CD14-positive monocyte (primary cell): ENCODE measurements at places on chromosomes 4 and X. TPM values are rescaled to one million over a fixed set of nuclear protein-coding genes. Genes with fewer than 3 reads are reported as not detected.

- DNase-seq = peak; percentile 28
- H3K4me3 ChIP-seq = no peak overlapping the region
- no peaks in the 10 kb centered on the region for H3K27me3 ChIP-seq
Measured at GRCh38 chrX:119784747-119785446, 6.5 kb downstream of the RPL39 start.

GRCh38 chrX:126165721-126166461, at the start of gene DCAF12L2:
Gene DCAF12L2 (minus strand): TSS chrX:126166289. CDS start chrX:126165924, 365 bp downstream.
- H3K27me3 ChIP-seq = no peaks in the 10 kb centered on the region
- no peaks in the 10 kb centered on the region for H3K4me1 ChIP-seq
- H3K27ac ChIP-seq = no peak within 1 kb of the TSS
- no peaks in the 10 kb centered on the region for H3K36me3 ChIP-seq

GRCh38 chr4:108080747-108081146, 88.0 kb downstream of the LEF1 start:
- no peak for DNase-seq
- no peaks in the 10 kb centered on the region for H3K36me3 ChIP-seq
- H3K27ac ChIP-seq = no peak overlapping the region

GRCh38 chr4:48681856-48682255, 98.2 kb downstream of the FRYL start:
- no peak overlapping the region for H3K4me3 ChIP-seq
- H3K27me3 ChIP-seq = no peaks in the 10 kb centered on the region
- no peak overlapping the region for H3K27ac ChIP-seq
- DNase-seq = no peak

DNA sequence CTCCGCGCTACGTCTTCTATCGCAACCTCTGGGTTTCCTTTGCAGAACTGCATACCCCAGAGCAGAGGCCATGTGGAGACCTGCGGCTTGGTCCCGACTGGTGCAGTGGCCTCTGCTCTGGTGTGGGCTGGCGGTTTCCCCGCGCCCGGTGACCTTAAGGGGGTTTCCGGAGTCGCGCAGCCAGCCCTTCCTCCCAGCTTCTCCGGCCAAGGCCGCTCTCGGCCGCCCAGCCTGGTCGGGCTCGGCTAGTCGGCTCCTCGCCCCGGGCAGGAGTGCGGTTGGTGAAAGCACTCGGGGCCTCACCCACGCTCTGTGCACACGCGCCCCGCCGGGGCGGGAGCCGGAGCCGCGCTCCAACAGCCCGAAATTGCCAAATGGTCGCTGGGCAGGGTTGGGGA, 84.9 kb downstream of the BCOR start:
- DNase-seq = peak; percentile 57
- no peaks in the 10 kb centered on the region for H3K36me3 ChIP-seq
- H3K27me3 ChIP-seq = peaks cover 25% of the 10 kb centered on the region
- H3K4me1 ChIP-seq = peaks cover 60% of the 10 kb centered on the region
- peak overlapping the region; percentile 64 for H3K4me3 ChIP-seq
- H3K27ac ChIP-seq = no peak overlapping the region

- H3K4me3 ChIP-seq = no peak overlapping the region
- no peaks in the 10 kb centered on the region for H3K27me3 ChIP-seq
- H3K36me3 ChIP-seq = no peaks in the 10 kb centered on the region
- H3K27ac ChIP-seq = no peak overlapping the region
- DNase-seq = no peak
Measured at GRCh38 chr4:81930506-81931238, 443.1 kb downstream of the HNRNPD start.

DNA sequence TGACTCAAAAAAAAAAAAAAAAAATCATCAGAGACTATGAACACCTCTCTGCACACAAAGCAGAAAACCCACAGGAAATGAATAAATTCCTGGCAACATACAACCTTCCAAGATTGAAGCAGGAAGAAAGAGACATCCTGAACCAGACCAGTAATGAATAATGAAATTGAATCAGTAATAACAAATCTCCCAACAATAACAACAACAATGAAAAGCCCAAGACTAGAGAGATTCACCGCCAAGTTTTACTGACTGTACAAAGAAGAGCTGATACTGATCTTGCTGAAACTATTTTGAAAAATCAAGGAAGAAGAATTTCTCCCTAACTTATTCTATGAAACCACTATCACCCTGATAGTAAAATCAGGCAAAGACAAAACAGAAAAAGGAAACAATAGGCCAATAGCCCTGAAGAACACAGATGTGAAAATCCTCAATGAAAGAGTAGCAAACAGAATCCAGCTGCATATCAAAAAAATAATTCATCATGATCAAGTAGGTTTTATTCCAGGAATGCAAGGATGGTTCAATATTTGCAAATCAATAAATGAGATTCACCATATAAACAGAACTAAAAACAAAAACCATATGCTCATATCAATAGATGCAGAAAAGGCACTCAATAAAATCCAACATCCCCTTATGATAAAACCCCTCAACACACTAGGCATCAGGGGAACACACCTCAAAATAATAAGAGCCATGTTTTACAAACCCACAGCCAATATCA, 31.0 kb upstream of the PLK4 start:
- DNase-seq = no peak
- no peaks in the 10 kb centered on the region for H3K4me1 ChIP-seq
- no peaks in the 10 kb centered on the region for H3K27me3 ChIP-seq
- H3K27ac ChIP-seq = no peak overlapping the region

DNA sequence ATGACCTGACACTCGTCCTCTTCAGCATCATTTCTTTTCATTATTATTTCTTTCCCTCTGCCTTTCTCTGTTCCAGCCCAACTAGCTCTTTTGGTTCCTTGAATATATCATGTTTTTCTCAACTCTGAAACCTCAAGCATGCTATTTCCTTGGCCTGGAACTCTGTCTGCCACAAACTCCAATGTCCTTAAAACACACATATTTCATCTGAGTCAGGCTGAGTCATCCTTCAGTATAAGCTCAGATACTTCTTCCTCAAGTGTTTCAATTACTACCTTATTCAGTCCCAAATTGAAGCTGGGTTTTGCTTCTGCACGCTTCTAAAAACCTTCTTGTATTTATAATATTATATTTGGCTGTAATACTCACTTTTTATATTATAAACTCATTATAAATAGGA, 424.2 kb downstream of the PDGFC start:
- H3K27ac ChIP-seq = no peak overlapping the region
- no peaks in the 10 kb centered on the region for H3K36me3 ChIP-seq
- no peak overlapping the region for H3K4me3 ChIP-seq
- no peaks in the 10 kb centered on the region for H3K27me3 ChIP-seq

DNA sequence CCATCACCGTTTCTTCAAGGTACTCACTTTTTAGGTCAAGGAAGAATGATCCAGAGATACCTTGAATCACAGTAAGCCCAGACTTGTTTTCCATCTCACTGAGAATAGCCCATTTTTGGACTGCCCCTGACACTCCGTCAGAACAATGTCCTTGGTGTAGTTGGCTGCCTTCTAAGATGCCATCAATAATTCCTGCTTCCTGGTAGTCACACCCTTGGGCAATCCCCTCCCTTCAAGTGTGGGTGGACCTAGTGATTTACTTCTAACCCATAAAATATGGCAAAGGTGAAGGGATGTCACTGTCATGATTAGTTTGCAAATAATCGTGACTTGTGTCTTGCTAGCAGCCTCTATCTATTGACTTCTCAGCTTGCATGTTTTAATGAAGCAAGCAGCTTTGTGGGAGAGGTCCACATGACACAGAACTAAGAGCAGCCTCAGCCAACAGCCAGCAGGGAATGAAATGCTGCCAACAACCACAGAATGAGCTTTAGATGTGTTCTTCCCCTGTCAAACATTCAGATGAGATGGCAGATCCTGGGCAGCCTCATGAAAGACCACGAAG, 20.0 kb upstream of the KLHL34 start:
- no peak overlapping the region for H3K4me3 ChIP-seq
- H3K4me1 ChIP-seq = no peaks in the 10 kb centered on the region
- DNase-seq = no peak
- H3K27ac ChIP-seq = no peak overlapping the region
- H3K36me3 ChIP-seq = no peaks in the 10 kb centered on the region
- no peaks in the 10 kb centered on the region for H3K27me3 ChIP-seq

- H3K27ac ChIP-seq = no peak overlapping the region
- DNase-seq = peak; percentile 8
- no peaks in the 10 kb centered on the region for H3K27me3 ChIP-seq
- H3K4me1 ChIP-seq = peaks cover 14% of the 10 kb centered on the region
- peak overlapping the region; percentile 42 for H3K4me3 ChIP-seq
Measured at GRCh38 chrX:153583433-153583832, 15.5 kb downstream of the CCNQ start.

- H3K4me3 ChIP-seq = no peak overlapping the region
- H3K4me1 ChIP-seq = peaks cover 53% of the 10 kb centered on the region
- no peak for DNase-seq
- H3K36me3 ChIP-seq = no peaks in the 10 kb centered on the region
Measured at GRCh38 chrX:40582811-40583210, 2.0 kb downstream of the ATP6AP2 start.

- H3K4me1 ChIP-seq = peaks cover 6% of the 10 kb centered on the region
- no peak overlapping the region for H3K4me3 ChIP-seq
- DNase-seq = no peak
- no peak overlapping the region for H3K27ac ChIP-seq
Measured at GRCh38 chrX:152895724-152896420, 2.0 kb upstream of the ZNF185 start.

- no peaks in the 10 kb centered on the region for H3K27me3 ChIP-seq
- no peak overlapping the region for H3K27ac ChIP-seq
- DNase-seq = no peak
- H3K36me3 ChIP-seq = no peaks in the 10 kb centered on the region
- no peak overlapping the region for H3K4me3 ChIP-seq
Measured at GRCh38 chr4:134567461-134567860, 365.9 kb upstream of the PABPC4L start.

- peaks cover 28% of the 10 kb centered on the region for H3K4me1 ChIP-seq
- no peak overlapping the region for H3K27ac ChIP-seq
- H3K36me3 ChIP-seq = no peaks in the 10 kb centered on the region
- peaks cover 71% of the 10 kb centered on the region for H3K27me3 ChIP-seq
Measured at GRCh38 chr4:24473309-24473721, 111.0 kb downstream of the DHX15 start.

GRCh38 chr4:77354550-77354949, 197.5 kb downstream of the CCNG2 start:
- H3K4me3 ChIP-seq = no peak overlapping the region
- no peak overlapping the region for H3K27ac ChIP-seq
- no peaks in the 10 kb centered on the region for H3K36me3 ChIP-seq
- H3K4me1 ChIP-seq = no peaks in the 10 kb centered on the region
- no peaks in the 10 kb centered on the region for H3K27me3 ChIP-seq

DNA sequence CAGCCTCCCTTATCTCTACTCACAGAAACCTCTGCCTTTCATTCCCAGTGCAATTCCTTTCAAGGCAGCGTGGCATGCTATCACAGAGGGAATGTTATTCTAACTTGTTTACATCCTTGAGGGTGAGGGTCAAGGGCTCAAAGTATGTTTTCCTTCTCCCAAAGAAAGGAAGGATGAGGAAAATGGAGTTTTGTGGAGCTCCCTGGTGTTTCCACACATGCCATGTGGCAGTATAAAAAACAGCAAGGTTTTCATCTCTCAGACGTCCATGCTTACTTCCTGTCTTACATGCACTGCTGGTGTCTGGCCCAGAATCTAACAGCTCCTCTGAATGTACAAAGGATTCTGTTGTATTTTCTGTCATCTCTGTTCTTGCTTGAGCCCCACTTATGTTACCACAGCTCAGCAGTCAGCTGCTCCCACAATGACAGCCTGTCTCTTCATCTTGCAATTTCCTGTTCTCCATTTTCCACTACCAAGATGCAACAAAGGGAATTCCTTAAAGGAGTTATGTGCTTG, 128.0 kb downstream of the SNCA start:
- H3K36me3 ChIP-seq = no peaks in the 10 kb centered on the region
- peak; percentile 8 for DNase-seq
- no peak overlapping the region for H3K4me3 ChIP-seq
- no peaks in the 10 kb centered on the region for H3K4me1 ChIP-seq
- H3K27me3 ChIP-seq = no peaks in the 10 kb centered on the region

DNA sequence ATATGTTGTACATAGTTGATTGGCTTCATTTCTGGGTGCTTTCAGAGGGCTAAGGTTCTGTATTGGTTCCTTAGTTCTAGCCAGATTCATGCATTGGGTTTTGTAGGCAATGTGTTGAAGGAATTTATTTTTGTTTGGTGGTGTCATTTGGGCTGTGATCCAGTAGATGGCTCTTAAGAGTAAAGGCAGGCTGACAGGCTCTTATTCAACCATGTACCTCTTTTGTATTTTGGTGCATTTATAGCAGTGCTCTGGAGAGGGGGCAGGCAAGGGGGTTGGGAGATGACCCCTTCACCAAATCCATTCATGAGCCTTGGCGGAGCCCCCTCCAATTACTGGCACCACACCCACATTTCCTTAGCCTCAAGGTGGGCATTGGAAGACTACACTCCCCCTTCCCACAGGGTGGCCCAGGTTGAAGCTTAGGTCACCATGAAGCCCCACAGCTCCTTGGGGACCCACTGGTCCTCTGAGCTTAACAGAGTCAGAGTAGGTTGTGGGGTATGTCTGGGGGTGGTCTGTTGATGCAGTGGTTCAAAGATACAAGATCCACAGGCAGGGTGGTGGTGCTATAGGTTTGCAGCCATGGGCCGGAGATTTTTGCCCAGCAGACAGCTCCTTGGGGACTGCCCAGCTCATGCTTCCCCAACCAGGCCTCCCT, 143.0 kb upstream of the GNPDA2 start:
- no peak overlapping the region for H3K27ac ChIP-seq
- no peak overlapping the region for H3K4me3 ChIP-seq
- no peak for DNase-seq

GRCh38 chrX:120556251-120556650, 4.5 kb downstream of the CUL4B start:
- H3K4me1 ChIP-seq = peaks cover 10% of the 10 kb centered on the region
- H3K36me3 ChIP-seq = peaks cover 45% of the 10 kb centered on the region
- H3K4me3 ChIP-seq = no peak overlapping the region
- no peak for DNase-seq
- H3K27me3 ChIP-seq = no peaks in the 10 kb centered on the region

- H3K27ac ChIP-seq = no peak overlapping the region
- no peaks in the 10 kb centered on the region for H3K27me3 ChIP-seq
- no peaks in the 10 kb centered on the region for H3K36me3 ChIP-seq
- H3K4me3 ChIP-seq = no peak overlapping the region
Measured at GRCh38 chr4:54779476-54780148, 121.9 kb downstream of the KIT start.

The GSX2 gene
- not detected in 2 replicates for polyA plus RNA-seq

The CDKL2 gene
- not detected for polyA plus RNA-seq

The RTL9 gene
- polyA plus RNA-seq = not detected in 2 replicates

The KIF4A gene
- polyA plus RNA-seq = not detected

The SERTM2 gene
- polyA plus RNA-seq = not detected
